Thyroid gland (tissue), 4 donors: ENCODE measurements at places on chromosomes 4 and X. TPM values are rescaled to one million over a fixed set of nuclear protein-coding genes. Genes with fewer than 3 reads are reported as not detected.

The MAGEE2 gene
- not detected for total RNA-seq

The ARMCX4 gene
- 12.1 TPM for total RNA-seq

The SLC25A6 gene
- total RNA-seq: 397 TPM

The MAGEA8 gene
- not detected for total RNA-seq

DNA sequence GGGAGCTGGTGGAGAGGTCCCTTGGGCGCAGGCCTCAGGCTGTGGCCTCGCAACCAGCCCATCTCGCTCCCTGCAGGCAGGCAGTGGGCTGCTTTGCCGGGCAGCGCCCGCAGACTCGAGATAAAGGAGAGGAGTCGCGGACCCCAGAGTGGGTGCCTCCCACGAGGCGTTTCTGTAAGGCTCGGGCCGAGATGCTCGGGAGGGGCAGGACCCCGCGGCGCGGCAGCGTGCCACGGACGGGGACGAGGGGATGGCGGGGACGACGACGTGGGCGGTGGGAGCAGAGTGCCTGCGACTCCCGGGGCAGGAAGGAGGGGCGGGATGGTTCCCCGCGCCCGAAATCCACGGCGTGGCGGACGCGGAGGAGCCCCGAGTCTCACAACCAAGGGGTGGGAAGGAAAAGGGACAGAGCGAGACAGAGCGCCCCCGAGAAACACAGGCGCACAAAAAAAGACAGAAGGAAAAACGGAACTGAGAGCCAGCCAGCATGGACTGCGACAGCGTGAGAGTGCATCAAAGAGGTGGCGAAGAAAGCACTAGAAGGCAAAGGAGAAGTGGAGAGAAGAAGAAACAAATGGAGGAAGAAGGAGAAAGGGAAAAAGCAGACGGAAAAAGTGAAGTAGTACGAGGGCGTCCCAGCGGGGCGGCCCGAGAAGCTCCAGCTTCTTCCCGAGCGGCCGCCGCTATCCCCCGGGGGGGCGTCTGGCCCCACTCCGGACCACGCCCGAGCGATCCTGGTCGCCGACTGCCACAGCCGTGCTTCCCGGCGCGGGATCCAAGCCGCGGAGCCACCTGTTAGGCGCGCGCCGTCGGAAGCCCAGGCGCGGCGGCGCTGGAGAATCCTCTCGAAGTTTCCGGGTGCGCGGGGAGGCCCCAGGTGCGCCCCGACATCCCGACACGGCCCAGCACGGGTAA lies 1.5 kb downstream of the BEND4 start:
- H3K36me3 ChIP-seq: no peaks in the 10 kb centered on the region
- no peak overlapping the region for H3K4me3 ChIP-seq
- H3K27ac ChIP-seq: no peak overlapping the region
- H3K4me1 ChIP-seq: peaks cover 13% of the 10 kb centered on the region
- peaks cover 24% of the 10 kb centered on the region for H3K27me3 ChIP-seq
- DNase-seq: no peak

DNA sequence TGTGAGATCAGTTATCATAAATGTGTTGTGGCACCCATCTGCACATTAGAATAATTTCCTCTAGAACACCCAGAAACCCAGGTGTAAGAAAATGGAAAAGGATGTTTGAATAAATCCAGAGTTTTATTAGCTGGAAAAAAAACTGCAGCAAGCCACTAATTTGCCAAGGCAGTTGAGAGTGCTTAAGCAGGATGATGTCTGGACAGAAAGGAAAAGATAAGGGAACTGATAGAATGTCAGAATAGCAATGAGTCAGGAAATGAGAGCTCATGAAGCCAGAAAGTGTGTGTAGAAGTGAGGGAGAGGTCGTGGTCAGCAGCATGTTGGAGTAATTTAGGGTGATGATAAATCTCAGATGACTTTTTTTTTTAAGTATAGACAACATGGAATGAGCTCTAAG lies 15.2 kb upstream of the NEUROG2 start:
- H3K36me3 ChIP-seq: no peaks in the 10 kb centered on the region
- H3K27me3 ChIP-seq: peaks cover 3% of the 10 kb centered on the region
- H3K27ac ChIP-seq: no peak overlapping the region
- no peaks in the 10 kb centered on the region for H3K4me1 ChIP-seq
- DNase-seq: no peak
- H3K4me3 ChIP-seq: no peak overlapping the region

The PLAC1 gene
- not detected for total RNA-seq

The SMIM31 gene
- not detected for total RNA-seq

The SYP gene
- 2.0 TPM for total RNA-seq

DNA sequence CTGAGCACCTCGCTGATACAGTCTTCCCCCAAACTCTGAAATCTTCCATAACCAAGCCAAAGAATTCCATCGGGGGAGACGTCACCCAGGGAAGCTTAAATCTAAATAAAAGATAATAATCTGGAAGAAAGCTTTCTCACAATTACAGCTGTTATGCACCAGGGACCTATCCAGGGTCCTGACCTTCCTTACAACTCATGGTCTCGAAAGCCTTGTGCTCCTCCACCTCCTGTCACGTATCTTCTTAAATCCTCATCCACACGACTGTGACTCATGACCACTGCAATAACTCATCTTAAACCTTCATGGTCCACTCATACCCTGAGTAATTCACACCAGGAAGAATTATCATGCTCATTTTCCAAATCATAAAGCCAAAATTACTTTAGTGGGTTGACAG lies 166.8 kb upstream of the FRG1 start:
- H3K36me3 ChIP-seq: no peaks in the 10 kb centered on the region
- H3K27me3 ChIP-seq: no peaks in the 10 kb centered on the region
- no peak for DNase-seq

DNA sequence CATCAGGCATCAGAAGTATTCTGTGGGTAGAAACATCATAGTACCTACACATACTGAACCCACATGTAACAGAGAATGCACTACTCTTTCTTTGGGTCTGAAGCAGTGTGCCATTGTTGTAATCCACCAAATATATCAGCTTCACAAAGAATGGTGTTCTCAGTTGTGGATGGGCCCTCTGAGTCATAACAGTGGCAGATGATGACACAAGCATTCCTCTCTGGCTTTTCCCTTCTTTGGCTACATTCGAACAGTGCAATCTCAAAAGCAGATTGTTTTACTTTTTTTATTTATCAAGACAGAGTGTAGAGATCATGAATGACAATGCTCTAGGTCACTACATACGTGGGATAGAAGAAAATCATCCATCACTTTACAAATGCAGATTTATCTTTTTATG lies 247.2 kb upstream of the EPHA5 start:
- no peaks in the 10 kb centered on the region for H3K36me3 ChIP-seq
- no peak overlapping the region for H3K27ac ChIP-seq

DNA sequence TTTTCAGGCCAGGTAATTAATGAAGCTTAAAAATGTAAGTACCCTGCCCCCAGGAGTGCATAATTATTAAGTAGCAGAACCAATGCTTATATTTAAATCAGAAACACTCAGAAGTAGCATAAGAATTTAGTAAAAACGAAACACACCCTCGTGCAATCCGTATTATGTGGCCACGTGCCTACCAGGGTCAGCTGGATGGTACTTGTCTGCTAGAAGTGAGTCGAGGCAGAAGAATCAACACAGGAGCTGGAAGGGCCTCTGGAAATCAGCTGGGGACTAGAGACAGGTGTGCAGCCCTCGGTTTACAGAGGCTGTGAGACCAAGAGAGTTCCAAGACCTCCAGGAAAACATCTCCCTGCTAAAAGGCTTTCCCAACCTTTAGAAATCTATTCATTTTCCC lies 559 bp upstream of the FAM47E start:
- peak; percentile 57 for DNase-seq
- no peaks in the 10 kb centered on the region for H3K36me3 ChIP-seq
- peaks cover 7% of the 10 kb centered on the region for H3K4me1 ChIP-seq
